ENCODE measurements at places on chromosomes 6 and 20.

GRCh38 chr20:9294041-9294440, 220.3 kb upstream of the LAMP5 start:
- peak; percentile 36 for DNase-seq

GRCh38 chr20:52410182-52410647, 218.6 kb upstream of the ZFP64 start:
- DNase-seq: no peak

- no peak for DNase-seq
Observed at GRCh38 chr6:134997133-134997995, 47.5 kb upstream of the ALDH8A1 start.

DNA sequence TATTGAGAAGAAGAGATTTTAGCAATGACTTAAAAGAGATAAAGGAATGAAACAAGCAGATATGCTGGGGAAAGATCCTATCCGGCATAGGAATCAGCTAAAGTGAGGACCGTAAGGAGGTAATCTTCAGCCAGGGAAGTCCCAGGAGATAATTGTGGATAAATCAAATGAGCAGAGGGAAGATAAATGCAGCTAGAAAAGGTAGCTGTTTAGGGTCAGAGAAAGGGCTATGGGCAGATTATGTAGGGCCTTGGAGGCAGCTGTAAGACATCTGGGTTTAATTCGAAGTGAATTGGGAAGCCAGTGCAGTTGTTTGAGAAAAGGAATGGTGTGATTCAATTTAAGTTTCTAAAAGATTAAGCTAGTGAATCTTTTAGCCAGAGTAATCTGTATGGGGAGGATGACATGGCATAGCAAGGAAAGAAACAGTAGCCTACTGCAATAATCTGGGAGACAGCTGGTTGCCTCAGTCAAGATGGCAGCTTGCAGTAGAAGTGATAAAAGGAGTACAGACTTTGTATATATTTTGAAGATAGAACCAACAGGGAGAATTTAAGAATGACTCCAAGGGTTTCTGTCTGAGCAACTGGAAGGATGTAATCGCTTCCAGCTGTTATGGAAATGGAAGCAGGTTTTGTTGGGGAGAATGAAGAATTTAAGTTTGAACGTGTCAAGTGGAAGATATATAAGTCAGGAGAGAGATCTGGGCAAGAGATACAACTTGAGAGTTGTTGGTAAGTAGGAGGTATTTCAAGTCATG, 552.3 kb upstream of the FLRT3 start:
- DNase-seq: no peak

DNA sequence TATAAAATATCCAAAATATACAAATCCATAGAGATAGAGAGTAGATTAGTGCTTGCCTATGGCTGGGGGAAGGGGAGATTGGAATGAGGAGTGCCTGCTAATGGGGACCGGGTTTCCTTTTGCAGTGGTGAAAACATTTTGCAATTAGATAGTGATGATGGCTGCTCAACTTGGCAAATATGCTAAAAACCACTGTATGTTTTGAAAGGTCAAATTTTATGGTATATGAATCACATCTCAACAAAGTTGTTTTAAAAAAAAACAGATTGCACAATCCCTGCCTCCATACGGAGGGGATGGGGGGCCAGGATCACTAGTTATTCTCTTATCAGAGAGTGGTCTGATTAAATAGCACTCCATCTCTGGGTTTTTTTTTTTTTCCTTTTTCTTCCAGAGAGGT, 76.9 kb upstream of the RIPOR2 start:
- DNase-seq: peak; percentile 70

- DNase-seq: no peak
Observed at GRCh38 chr6:90005048-90005827, 111.0 kb downstream of the GJA10 start.

DNA sequence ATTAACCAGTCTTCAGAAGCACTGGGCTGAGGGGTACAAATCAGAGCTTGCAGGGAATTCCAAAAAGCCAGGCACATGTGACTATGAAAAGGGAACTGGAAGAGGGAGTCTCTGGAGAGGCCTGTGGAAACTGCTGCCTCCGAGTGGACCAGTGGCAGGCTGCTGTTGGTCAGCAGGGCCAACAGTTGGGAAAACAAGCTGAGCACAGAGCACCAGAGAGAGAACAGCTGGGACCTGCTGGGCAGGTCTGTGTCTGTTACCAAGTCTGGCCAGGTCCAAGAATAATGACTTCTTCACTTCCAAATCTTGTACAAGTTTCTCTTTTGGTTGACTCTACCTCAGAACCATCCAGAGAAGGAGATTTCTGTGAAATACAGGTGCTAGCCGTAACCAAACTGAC, 81.4 kb downstream of the LIN28B start:
- DNase-seq: no peak

DNA sequence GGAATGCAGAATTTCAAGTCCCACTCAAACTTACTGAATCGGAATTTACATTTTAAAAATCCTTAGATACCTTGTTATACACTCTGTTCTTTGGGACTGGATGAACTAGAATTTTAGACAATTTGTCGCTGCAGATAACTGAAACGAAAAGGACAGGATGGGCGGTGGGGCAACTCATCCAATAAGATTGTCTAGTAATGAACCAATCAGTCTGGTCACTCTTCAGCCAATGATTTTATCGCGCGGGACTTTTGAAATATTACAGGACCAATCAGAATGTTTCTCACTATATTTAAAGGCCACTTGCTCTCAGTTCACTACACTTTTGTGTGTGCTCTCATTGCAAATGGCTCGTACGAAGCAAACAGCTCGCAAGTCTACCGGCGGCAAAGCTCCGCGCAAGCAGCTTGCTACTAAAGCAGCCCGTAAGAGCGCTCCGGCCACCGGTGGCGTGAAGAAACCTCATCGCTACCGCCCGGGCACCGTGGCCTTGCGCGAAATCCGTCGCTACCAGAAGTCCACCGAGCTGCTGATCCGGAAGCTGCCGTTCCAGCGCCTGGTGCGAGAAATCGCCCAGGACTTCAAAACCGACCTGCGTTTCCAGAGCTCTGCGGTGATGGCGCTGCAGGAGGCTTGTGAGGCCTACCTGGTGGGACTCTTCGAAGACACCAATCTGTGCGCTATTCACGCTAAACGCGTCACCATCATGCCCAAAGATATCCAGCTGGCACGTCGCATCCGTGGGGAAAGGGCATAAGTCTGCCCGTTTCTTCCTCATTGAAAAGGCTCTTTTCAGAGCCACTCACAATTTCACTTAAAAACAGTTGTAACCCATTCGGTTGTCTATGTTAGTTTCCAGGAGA, 41.9 kb upstream of the HFE start:
- no peak for DNase-seq

- DNase-seq: no peak
Observed at GRCh38 chr6:92341201-92341600, 1078.2 kb downstream of the EPHA7 start.

GRCh38 chr20:44704551-44704971, 10.6 kb upstream of the CCN5 start:
- no peak for DNase-seq

DNA sequence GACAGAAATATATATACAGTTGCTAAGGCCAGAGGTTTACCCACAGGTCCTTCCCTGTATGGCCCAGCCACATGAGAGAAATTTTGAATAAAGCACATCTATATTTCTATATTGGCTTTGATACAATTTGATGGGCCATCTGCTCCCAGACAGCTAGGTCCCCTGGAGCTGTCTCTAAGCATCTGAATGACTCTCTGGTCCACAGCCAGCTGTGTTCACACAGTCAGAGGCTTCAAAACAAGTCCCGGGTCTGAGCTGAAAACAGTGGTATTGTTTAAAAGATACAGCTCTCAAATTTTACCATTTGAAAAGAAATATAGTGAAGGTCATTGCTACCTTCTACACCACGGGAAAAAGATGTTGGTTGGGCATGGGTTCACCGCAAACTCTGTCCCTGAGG, 161.1 kb downstream of the SLC35B3 start:
- no peak for DNase-seq

GRCh38 chr6:63864061-63864460, 228.5 kb downstream of the PHF3 start:
- DNase-seq: no peak

- no peak for DNase-seq
Observed at GRCh38 chr6:169577974-169578373, 123.9 kb downstream of the WDR27 start.

GRCh38 chr6:116512734-116513133, 1.3 kb downstream of the CALHM5 start:
- no peak for DNase-seq

DNA sequence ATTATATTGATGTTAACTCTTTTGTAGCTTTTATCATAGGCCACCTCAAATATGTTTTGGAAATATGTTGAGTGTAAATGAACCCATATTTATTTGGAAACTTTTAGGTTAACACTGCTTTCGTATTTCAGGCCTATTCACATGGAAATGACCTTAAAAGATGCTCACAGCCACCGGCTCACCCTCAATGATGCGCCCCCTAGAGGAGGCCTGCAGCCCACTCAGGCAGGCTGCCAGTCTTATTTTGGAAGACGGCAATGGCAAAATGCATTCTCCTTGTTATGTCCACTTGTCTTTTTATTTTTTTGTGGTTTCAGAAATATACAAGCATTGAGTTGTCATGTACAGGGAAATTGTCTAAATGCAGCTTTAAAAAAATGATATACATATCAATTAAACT, 869.7 kb downstream of the PHF3 start:
- no peak for DNase-seq

- DNase-seq: no peak
Observed at GRCh38 chr20:38343311-38344106, 2.8 kb upstream of the LBP start.

DNA sequence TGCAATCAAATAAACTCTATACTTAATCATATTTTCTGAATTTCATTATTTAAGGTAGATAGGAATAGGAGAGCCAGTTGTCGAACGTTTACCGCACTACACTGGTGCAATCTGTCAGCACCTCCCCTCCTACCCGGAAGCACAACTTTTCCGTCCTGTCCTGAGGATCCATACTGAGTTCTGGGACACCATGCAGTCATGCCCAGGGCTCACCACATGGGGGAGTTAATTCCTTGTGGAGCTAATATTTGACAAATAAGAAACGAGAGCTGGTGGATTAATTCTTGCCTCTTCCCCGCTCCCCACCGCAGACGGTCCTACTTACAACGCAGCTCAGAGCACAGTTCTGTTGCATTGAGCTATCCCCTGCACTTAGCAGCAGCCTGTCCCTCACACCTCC, 107.7 kb upstream of the RALGAPA2 start:
- no peak for DNase-seq

GRCh38 chr6:39908838-39909583, 25.3 kb downstream of the MOCS1 start:
- DNase-seq: no peak

DNA sequence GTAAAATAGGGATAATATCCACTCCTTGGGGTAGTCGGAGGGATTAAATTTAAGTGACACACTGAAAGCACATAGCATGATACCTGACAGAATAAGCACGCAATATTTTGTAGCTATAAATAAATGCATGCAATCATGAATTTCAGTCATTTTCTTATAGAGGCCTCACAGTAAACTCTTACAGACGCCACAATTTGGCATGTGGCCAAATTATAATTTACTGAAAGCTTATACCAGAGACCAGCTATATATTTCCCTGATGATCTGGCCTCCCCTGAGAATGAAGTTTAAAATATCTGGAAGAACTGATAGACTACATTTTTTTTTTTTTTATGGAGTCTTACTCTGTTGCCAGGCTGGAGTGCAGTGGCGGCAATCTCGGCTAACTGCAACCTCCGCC, 40.9 kb downstream of the QRSL1 start:
- no peak for DNase-seq

GRCh38 chr6:138769102-138769676, 4.4 kb upstream of the CCDC28A start:
- DNase-seq: no peak

- no peak for DNase-seq
Observed at GRCh38 chr20:2142649-2143048, 41.0 kb downstream of the STK35 start.

DNA sequence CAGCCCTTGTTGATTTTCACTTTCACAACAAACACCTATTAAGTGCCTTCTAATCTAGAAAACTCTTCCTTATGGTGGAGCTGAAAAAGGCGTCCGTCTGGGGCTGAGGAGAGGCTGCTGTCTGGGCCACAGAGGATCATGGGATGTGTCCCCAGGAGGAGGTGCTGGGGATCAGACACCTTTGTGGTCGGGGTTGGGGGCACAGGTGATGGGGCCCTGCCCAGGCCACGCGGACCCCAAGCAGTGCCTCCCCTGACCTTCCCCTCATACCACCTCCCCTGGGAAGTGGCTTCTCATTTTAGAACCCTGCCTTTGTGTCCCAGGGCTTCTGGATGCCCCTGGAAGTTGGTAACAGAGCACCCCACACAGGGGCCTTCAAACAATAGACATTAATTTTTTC, 41.1 kb downstream of the SUN5 start:
- no peak for DNase-seq

- DNase-seq: no peak
Observed at GRCh38 chr6:136990754-136991153, 54.0 kb downstream of the IL20RA start.

DNA sequence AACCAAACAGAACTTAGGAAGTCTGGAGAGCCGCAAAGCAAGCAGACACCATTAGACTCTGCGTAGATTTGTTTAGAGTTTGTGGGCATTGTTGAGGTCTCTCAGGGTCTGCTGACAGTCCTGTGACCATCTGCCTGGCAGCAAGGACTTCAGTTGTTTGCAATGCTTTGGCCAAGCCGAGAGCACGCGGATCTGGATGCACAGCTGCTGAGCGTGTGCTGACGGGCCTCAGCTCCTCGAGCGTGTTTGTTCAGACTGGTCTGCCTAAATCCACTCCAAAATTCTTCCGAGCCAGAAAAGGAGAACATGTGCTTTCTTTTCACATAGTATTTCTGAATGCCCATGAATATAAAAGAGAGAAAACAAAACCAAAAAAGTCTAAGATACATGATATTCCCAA, 159.0 kb downstream of the ZNF217 start:
- DNase-seq: no peak

DNA sequence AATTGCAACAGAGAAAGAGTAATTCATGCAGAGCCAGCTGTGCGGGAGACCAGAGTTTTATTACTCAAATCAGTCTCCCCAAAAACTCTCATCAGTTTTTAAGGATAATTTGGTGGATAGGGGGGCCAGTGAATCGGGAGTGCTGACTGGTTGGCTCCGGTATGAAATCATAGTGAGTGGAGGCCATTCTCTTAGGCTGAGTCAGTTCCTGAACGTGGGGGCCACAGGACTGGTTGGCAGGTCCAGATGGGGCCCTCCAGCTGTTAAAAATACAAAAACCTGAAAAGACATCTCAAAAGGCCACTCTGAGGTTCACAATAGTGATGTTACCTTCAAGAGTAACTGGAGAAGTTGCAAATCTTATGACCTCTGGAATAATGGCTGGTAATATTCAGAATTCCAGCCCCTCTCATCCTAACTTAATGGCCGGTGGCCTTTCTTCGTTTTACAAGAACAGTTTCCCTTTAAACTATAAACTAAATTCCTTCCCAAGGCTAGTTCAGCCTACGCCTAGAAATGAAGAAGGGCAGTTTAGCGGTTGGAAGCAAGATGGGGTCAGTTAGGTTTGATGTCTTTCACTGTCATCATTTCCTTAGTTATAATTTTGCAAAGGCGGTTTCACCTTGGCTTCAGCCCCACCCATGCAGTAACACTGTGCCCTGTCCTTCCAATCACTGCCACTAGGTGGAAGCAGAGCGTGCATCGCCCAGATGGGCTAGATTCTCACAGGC, 6.8 kb upstream of the MICA start:
- no peak for DNase-seq
